CD8-positive, alpha-beta memory T cell (primary cell): ENCODE measurements at places on chromosomes 5 and 9.

DNA sequence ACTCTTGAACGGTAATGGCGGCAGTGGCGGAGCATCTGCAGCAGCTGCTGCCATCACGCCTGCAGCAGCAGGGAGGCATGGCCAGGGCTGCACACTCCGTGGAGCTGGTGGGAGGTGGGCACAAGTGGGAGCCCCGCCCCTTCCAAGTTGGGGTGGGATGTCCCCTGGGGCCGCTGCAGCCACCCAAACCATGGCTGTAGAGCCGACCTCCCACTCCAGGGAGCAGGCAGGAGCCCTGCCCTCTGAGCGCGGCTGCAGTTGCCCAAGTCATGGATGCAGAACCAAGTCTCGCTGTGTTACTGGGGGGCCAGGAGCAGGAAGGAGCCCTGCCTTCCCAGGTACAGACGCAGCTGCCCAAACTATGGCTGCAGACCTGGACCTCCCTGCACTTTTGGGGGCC, 215.3 kb upstream of the VLDLR start:
- no peaks in the 10 kb centered on the region for H3K36me3 ChIP-seq
- H3K4me3 ChIP-seq, result no peak overlapping the region
- DNase-seq, result no peak
- no peak overlapping the region for H3K27ac ChIP-seq
- no peaks in the 10 kb centered on the region for H3K4me1 ChIP-seq

- H3K36me3 ChIP-seq, result no peaks in the 10 kb centered on the region
- H3K27me3 ChIP-seq, result no peaks in the 10 kb centered on the region
- no peaks in the 10 kb centered on the region for H3K4me1 ChIP-seq
- no peak within 1 kb of the TSS for H3K27ac ChIP-seq
- DNase-seq, result no peak
These were observed at the start of gene SGCD for GRCh38 chr5:156326718-156327259. SGCD (plus strand) TSS chr5:156327164.

GRCh38 chr9:26026423-26027100, 348.3 kb upstream of the TUSC1 start:
- no peak overlapping the region for H3K4me3 ChIP-seq
- H3K27ac ChIP-seq, result no peak overlapping the region
- DNase-seq, result no peak
- H3K27me3 ChIP-seq, result no peaks in the 10 kb centered on the region
- no peaks in the 10 kb centered on the region for H3K36me3 ChIP-seq

DNA sequence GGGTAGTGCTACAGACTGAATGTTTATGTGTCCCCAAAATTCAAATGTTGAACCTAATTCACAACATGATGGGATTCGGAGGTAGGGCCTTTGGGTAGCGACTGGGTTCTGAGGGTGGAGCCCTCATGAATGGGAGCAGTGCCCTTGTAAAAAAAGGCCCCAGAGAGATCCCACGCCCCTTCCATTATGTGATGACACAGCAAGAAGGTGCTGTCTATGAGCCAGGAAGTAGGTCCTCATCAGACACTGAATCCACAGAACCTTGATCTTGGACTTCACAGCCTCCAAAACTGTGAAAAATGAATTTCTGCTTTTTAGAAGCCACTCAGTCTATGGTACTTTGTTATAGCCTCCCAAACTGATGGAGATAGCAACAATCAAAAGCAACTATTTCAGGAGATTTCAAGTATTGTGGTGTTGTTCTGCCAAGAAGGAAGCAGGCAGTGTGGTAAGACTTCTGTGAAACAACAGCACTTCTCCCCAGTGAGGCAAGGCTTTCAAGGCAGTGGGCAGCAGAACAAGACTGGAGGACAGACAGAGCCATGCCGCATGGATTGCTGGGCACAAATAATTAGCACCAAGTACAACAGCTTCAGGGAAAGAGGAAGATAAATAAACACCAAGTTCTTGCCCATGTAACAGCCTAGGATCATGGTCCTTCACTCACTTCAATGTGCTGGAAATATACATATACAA, 76.1 kb downstream of the OR2K2 start:
- H3K27me3 ChIP-seq, result no peaks in the 10 kb centered on the region
- no peak overlapping the region for H3K4me3 ChIP-seq
- H3K4me1 ChIP-seq, result no peaks in the 10 kb centered on the region
- DNase-seq, result no peak
- no peaks in the 10 kb centered on the region for H3K36me3 ChIP-seq
